ENCODE measurements at places on chromosomes 11 and 22.

- no peak for DNase-seq
Measured at GRCh38 chr11:116693593-116694348, 79.0 kb downstream of the BUD13 start.

GRCh38 chr22:37021041-37021440 lies 1.5 kb downstream of the MPST start:
- no peak for DNase-seq

DNA sequence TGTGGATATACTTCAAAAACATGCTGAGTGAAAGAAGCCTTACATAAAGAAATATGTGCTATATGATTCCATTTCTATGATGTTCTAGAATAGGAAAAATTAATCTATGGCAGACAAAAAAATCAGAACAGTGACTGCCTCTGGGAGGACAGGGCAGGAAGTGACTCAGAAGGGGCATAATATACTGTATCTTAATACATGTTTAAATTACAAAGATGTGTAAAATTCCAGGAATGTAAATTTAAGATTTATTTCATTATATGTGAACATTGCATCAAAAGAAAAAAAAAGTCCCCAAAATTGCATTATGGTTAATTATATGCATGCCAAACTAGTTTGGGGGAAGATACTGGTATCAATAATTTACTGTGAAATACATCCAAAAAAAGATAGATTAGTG lies 32.2 kb downstream of the SBF2 start:
- no peak for DNase-seq

DNA sequence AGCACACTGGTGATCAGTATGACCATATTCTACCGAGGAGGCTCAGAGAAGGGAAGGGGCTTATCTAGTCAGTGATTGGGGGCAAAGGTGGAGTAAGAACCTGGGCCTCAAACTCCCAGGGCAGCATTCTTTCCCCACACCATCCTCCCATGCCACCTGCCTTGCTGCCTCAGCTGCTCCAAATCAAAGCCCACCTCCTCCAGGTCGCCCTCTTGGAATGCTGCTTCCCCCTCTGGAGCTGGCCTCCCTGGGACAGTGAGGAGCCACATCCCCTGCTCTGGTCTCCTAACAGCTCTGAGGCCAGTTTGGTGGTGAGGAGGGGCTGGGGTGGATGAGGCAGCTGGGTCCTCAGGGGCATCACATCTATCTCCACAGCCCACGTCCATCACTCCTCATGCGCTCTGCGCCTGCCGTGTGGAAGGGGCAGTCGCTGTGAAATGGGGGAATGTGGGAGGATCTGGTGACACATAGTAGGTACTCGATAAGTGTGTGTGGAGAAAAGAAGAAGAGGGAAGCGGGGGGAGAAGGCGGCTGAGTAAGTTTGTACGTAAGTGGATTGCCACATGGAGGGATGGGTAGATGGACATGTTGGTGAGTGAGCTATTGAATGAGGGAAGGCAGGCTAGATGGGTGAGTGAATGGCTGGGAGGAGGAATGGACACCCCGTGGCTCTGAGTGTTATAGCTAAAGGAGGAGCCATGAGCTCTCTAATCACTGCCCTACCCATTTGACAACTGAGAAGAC lies 16.1 kb upstream of the ARHGEF17 start:
- DNase-seq, result no peak

DNA sequence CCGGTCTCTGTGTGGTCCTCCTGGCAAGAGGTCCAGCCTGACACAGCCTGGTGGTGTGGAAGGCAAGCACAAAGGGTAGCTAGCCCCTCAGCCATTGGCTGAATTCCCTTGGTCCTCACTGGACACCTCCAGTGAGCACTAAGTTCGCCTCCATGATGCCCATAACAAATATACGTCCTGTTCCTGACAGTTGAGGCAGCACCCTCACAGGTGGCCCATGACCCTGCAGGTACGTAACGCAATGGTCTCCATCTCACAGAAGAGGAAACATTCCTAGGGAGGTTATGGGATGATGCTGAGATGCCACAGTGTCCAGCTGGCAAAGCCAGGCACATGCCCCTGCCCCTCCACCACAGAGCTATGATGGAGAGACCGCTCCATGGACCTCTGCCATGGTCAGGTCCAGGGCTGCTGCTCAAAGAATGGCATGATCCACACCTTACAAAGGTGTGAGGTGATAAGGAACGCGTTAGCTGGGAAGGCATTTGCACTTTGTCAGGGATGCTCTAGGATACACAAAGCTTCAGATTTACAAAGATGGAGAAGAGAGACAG lies 1.4 kb upstream of the GNAZ start:
- DNase-seq, result no peak

DNA sequence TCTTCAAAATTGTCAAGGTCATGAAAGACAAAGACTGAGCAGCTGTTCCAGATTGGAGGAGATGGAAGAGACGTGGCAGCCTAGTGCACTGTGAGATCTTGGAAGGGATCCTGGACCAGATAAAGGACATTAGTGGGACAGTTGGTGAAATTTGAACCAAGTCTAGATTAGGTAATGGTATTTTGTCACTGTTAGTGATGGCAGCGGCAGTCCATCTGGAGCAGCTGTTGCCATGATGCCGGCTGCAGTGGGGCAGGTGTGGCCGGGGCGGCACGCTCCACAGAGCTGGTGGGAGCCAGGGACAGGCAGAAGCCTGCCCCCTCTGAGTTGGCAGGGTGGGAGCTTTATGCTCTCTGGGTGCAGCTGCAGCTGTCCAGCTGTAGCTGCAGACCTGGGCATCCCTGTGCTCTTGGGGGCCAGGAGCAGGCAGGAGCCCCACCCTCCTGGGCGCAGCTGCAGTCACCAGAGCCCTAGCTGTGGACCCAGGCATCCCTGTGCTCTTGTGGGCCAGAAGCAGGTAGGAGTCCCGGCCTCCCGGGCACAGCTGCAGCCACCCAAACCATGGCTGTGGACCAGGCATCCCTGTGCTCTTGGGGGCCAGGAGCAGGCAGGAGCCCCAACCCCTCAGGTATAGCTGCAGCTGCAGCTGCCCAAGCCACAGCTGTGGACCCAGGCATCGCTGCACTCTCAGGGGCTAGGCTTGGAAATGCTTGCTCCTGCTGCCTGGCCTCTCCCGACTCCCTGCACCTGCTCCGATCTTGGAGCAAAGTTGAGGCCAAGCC lies 20.7 kb downstream of the DIXDC1 start:
- no peak for DNase-seq

DNA sequence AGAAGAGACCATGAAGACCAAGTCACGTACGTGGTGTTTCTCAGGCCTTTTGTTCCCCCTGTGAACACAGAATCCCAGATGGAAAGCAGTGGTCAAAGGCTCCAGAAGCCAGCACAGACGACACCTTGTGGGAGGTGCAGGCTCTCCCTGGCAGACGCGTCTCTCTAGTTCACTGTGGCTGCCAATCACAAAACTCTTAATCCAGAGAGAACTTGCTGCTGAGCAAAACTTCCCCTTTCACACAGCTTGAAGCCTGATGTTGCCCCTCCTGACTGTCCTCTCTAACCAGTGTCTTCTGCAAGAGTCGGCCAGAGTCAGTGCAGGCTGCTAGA lies 67.1 kb downstream of the PIWIL3 start:
- DNase-seq, result no peak

DNA sequence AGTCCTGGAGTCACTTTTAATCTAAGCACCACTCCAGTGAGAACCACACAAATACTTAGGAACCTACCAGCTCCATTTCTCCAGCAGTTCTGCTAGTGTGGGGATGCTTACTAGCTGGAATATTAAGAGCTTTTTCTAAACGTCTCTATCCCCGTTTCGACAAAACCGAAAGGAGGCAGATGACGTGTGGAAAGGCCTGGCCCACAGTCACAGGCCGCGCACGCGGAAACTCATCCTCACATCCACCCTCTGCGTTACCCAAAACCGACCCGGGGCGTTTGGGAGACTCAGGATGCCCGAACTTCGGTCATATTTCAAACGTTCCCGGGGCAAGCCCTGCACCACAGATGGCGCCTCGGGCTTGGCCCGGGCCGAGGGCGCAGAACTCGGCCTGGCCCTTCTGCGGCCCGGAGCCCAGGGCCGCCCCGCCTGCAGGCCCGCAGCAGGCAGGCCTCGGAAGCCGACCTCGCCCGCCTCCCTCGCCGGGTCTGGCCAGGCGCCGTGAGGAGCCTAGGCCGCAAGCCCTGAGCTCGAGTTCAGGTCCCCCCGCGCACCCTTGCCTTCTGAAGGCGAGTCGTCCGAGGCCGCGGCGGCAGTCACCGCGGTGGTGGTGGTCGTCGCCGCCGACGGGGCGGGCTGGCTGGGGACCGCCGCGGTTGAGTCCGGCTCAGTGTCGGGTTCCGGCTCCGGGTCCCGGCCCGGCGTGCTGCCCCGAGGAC lies 473 bp downstream of the FNBP4 start:
- DNase-seq, result peak; percentile 59

DNA sequence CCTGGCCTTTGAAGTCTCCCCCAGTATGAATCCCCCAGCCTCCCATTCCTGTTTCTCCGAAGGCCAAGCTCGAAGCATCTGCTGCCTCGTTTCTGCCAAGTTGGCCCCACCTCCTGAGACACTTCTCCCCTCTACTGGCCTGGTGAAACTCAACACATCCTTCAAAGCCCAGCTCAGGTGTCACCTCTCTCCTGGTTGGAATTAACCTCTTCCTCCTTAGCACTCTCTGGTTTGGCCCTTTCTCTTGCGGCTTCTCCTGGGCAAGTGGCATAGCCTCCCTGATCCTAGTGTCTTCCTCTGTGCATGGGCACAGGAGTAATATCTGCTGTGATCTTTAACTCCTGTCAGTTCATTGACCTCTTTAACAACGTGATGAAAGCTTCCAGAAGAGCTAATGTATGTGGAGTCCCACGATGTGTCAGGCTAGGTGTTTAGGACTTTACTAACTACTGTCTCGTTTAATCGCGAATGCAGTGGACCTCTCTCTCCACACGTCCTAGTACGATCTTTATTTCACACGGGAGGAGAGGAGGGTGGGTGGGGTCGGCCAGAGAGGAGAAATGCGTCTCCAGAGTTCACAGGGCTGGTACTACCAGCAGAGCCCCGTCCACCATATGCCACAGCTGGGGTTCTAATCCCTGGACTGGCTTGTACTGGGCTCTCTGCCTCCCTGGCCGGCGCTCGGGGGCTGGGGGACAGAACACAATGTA lies 826 bp upstream of the PTPRJ start:
- DNase-seq, result peak; percentile 49

DNA sequence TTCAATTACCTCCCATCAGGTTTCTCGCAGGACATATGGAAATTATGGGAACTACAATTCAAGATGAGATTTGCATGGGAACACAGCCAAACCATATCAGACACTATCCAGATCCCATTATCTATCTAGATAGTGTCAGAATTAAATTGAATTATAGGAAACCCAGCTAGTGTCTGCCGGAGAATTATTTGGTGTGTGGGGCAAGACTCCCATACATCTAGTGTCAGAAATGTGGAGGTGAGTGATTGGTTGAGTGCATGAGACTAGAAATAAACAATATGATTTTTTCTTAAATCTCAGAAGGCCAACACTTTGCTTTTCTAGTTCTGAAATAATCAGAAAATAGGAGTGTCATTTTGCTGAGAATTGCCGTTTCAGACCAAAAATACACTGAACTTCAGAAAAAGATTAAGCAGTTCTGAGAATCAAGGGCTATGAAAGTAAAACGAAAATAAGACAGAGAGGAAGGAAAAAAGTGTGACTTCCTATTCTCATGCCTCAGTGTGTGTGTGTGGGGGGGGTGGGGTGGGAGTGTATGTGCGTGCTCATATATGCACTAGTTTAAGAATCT lies 21.3 kb downstream of the CASP12 start:
- DNase-seq, result no peak

- DNase-seq, result peak; percentile 38
Measured at GRCh38 chr11:117232911-117233409, 489 bp downstream of the RNF214 start.

- peak; percentile 25 for DNase-seq
Measured at GRCh38 chr22:23215294-23216241, 35.3 kb downstream of the BCR start.

- no peak for DNase-seq
Measured at GRCh38 chr11:66495401-66495854, 15.0 kb upstream of the BBS1 start.

DNA sequence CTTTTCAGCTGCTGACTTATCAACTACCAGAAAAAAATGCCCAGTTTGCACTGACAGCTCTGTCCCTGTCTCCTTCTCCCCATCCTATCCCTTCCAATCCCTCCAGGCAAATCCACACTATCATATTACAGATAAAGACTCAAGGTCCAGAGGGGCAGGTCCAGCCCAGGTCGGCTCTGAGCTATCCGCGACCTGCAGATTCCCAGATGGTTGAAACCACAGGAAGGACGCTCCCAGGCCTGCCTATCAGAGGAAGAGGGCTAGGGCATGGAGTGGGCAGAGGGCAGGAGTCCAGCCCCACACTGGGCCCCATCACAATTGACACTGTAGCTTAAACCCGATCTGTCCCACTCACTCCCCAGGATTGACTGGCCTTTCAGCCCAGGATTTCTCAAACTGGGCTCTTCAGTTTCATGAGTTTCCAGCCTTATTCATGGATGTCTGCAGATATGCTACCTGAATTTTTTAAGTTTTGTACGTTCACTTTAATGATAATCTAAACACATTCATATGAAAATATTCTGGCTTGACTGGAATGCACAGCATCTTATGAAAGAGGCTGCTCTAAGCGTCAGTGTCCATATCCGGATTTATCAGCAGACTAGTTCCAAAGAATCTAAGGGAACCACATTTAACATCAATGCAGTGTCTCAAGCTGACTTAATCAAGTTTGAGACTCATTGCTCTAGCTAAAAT lies 16.4 kb upstream of the FCHSD2 start:
- no peak for DNase-seq

GRCh38 chr11:86453290-86454030 lies 78.8 kb downstream of the CCDC81 start:
- DNase-seq, result no peak

Measured in cardiac muscle cell (in vitro differentiated cells and primary cell).